NCI-H510A treated with DMSO at 0.1 percent for 48 hours (cell line): ENCODE measurements at places on chromosomes 12 and 14.

GRCh38 chr12:19214020-19214419 is 84.5 kb downstream of the PLEKHA5 start:
- no peak for DNase-seq

DNA sequence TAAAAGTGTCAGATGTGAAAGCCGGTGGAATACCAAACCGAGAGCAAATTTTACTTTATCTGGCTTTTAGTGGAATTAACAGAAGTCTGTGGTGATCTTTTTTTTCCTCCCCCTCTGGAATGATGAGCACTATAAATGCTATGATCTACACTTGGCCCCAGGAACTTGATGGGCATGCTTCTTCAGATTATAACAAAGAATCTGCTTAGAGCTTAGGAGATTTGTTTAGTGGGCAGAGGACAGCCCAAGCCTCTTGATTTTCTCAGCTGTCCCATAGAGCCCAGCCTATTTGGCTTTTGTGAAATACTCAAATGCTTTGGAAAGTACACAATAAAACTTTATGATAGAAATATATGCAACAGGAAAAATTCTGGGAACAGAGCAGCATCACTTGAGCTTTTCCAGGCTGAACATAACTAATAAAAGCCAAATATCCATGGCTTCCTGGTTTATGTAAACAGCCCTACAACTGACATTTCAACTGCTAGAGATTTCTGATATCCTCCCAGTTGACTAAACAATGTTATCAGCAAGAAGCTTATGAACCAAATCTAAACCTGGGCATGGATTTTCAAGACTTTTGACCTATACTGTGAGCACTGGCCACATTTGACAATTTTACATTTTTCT is 149.6 kb downstream of the PLXNC1 start:
- DNase-seq: no peak

DNA sequence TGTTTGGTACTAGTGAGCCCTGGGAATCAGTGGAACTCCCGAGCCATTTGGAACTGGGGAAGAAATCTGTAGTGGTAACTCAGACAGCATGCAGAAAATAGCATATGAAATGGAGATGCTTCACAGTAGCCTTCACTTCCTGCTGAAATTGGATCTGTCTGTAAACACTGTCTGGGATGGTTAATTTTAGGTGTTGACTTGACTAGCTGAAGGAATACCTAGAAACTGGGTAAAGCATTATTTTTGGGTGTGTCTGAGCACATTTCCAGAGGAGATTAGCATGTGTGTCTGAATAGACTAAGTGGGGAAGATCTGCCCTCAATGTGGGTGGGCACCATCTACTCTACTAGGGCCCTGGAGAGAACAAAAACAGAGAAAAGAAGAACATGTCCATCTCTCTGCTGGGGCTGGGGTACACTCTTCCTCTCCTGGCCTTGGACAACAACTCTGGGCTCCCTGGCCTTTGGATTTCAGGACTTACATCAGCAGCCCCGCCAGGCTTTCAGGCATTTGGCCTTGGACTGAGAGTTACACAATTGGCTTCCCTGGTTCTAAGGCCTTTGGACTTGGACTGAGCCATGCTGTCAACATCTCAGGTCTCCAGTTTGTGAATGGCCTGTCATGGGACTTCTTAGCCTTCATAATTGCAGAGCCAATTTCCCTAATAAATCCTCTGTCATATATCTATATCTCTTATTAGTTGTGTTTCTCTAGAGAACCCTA is 14.0 kb upstream of the CRADD start:
- DNase-seq: peak; percentile 73

DNA sequence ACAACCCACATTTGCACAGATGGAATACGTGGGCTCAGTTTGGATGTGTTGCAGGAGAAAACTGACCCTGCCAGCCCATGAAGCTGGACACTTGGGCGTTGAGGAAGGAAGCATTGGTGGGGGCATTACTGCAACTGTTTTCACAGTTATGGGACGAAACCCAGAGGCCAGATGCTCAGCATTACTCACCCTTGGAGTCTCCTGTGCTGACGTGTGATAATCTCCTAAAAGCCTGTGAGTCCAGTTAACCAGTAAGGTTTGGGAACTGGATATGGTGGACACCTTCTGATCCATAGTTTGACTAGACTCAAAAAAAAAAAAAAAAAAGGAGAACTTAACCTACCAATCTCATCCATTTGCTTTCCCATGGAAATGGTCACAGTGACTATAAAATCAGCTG is 52.8 kb upstream of the EGLN3 start:
- no peak for DNase-seq

- DNase-seq: no peak
Observed at GRCh38 chr12:42828836-42829235, 239.3 kb upstream of the PRICKLE1 start.
